Activated naive CD4-positive, alpha-beta T cell treated with anti-CD3 and anti-CD28 coated beads, Interleukin-2, amount 50 U/mL, for 16 hours (primary cell): ENCODE measurements at places on chromosomes 12 and 14.

GRCh38 chr14:23861666-23862065, 91.9 kb upstream of the DHRS4 start:
- no peak for DNase-seq

DNA sequence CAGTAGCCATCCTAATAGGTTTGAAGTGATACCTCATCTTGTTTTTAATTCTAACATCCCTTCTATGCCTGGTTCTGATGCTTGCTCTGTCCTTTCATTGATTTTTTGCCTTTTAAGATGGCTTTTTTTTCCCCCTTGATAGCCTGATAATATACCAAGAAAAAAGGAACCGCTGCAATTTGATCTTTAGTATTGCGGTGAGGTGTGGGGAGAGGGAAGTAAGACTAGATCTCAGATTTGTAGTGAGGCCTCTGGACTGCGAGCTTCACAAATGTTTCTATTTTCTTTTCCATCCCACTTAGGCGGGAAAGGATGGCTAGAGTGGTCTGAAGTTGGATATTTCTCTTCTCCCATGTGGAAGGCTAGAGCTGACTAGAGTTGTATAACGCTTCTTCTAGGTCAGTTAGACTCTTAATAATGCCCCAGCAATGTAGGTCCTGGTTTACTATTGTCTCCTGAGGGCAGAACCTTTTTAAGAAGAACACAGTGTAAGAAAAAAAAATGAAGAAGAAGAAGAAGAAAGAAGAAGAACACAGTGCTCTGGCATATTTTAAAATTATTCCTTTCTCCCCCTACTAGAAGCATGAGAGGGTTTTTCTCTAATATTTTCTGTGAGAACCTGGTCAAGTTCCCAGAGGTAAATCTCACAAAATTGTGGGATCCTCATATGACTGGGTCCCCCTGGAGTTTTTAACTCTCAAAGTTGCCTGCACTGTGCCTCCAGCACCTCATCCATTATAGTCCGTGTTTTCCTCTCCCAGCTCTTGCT, 11.9 kb upstream of the KLRB1 start:
- no peak for DNase-seq

- DNase-seq, result no peak
These were observed 792.3 kb upstream of the NOVA1 start for GRCh38 chr14:27390155-27390554.

DNA sequence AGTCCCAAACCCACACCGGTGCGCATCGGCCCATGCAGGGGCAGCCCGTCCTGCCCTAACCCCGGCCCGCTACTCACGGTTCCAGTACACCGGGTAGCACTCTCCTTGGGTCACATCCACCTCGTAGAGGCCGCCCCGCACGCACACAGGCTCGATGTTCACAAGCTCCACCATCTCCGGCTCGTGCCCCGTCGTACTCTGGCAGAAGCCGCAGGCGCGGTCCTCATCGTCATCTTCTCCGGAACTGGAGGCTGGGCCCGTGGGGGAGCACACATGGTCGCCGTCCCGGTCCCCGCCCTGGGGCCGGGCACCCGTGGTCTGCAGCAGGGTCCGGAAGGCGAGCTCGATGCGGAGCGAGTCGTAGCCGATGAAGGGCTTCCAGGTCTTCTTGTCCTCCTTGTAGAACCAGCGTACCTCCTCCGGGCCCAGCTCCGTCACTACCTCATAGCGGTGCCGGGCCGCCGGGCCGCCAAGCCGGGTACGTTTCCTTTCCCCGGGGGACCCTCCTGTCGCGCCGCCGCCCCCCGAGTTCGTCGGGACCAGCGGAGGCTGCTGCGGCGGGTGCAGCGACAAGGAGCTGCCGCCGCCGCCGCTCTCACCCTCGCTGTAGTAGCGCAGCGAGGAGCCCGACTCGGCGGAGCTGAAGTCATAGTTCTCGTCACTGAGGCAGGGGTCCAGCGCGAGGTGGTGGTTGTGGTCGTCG, 788 bp downstream of the DDHD1 start:
- peak; percentile 70 for DNase-seq

DNA sequence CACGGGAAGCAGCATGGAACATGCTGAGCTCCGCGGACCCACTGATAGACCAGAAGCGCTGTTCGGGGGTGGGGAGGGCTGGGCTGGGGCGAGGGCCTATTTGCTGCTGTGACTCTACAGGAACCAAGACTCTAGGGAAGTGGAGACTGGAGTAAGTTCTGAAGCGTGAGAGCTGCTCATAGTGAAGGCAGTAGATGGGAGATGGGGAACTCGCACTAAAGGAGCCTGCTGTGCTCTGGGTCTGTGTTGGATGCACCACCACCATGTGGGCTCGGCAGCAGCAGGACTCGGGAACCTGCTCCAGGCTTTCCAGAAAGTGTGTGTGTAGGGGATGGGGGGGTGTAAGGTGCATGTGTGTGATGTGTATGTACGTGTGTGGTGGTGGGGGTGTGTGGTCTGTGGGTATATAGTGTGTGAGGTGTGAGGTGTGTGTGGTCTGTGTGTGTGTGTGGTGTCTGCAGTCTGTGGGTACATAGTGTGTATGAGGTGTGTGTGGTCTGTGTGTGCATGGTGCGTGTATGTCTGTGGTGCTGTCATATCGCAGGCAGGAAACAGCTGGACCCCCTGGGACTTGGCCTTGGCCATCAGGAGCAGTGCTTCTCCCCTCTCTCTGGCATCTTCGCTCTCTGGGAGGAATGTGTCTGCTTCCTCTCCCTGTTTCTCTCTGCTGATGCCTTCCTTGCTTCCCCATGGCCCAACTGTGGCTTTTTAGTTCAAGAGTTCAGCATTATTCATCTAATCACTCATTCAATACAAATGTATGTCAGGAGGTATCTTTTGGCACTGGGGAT, 378.9 kb downstream of the FUT8 start:
- no peak for DNase-seq
